ENCODE measurements at places on chromosomes 5 and 9.
A peak's percentile ranks its signal among the peaks of the same experiment; 100 is the strongest.

DNA sequence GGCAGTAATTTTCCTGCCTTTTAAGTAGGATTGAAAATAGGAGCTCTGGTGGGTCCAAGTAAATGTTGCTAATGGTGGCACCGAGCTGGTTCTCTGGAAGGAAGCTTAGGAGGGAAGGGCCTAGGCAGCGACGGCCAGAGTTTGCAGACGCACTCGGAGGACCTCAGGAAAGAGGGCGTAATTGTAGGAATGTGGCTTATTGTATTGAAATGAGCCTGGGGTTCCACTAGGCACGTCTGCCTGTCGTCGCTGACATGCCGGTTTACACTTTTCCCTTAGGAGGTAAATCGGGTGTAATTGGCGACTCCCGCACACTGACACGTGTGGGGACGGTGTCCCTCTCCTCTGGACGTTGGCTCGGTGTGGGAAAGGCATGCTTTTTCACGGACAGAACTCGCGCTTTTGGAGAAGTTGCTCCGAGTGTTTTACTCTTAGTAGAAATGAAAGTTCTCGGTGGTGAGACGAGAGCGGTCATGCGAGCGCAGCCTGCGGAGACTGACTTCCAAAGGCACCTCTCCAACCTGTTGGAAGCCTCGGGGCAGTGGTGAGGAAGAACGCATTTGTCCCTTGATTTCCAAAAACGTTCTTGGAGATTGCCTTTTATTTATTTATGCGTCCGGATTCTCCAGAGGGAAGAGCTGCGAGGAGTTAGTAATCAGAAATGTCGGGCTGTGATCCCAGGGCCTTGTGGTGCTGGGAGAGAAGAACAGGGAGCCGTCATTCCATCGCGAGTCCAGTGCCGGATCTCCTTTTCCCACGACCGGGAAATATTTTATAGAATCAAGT is 1.3 kb downstream of the NR4A3 start:
- DNase-seq = peak; percentile 35

GRCh38 chr9:114680259-114681001 is 1.6 kb downstream of the TEX48 start:
- DNase-seq = no peak

DNA sequence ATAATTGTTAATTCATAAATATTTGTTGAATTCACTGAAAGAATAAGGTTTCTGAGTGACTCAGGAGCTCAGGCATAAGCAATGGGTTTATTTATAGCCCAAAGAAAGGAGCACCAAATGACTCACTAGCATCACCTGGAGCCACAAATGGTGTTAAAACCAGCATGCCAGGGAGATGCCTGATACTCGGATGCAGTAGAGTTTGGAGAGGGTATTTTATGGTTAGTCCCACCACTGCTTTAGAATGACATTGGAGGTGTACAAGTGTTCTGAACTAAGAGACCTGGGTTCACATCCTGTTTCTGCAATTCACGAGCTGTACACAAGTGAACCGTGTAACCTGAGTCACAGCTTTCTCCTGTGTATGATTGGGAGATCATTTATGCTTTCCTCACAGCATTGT is 25.2 kb downstream of the CCL28 start:
- no peak for DNase-seq

DNA sequence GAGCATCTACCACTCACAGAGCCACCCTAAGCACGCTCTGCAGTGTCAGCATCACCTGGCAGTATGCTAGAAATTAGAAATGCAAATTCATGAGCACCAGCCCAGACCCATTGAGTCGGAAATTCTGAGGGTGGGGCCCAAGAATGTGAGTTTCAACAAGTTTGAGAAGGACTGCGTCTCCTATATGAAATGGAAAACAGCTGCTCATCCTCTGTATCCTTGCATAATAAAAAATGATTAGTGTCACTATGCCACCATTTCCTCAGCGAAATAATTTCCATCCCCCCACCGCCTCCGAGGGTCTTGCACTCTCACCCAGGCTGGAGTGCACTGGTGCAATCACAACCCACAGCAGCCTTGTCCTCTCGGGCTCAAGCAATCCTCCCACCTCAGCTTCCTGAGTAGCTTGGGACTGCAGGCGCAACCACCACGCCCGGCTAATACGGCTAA is 1.3 kb upstream of the IQGAP2 start:
- DNase-seq = peak; percentile 20

GRCh38 chr5:78803353-78803752 is 154.8 kb upstream of the LHFPL2 start:
- DNase-seq = no peak
